ENCODE measurements at places on chromosomes 2 and 18. TPM values are rescaled to one million over a fixed set of nuclear protein-coding genes. Genes with fewer than 3 reads are reported as not detected.

DNA sequence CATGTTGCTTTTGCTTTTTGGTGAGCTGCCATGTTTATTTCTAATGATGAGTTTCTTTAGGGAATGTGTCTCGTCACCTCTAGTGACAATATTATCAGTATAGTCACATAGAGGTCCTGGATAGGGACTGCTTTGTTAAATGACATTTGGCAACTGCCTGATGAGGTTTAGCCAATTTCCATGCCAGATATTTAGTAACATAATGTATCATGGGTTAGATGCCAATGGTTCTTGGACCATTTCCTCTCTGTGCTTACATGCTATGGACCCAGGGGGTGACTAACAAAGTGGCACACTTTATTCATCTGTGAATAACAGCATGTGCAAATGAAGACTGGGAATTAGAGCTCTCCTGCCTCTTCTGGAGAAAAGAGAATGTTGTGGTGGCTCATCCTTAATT is 56.2 kb upstream of the RAB27B start:
- DNase-seq = no peak

DNA sequence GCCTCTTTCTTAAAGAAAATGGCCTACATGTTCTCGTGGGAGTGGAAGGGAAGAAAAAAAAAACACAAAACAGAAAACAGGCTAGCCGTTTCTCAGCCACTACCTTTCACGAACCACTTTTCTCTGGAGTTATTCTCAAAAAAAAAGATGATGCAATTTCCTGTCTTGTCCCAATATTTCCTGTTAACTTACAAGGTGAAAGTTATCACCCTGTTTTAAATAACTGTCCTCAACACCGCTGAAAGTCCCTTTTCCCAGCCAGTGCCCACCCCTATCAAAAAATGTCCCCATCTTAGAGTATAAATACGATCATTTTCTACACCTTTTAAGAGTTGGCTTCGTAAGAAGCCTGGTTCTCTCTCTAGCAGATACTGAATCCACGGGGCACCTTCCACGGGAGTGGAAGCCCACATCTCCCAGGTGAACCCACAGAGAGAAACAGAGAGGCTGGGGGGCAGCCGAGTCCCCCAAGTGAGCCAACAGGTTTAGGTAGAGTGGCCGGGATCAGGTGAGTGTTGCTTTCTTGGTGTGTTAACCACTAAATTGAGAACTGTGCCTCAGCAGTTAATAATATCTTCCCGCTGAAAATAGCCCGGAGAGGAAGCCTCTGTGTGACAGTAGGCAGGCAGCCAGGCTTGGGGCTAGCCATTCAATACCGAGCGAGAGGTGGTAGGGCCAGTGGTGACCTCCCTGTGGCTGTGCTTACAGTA is 15.9 kb downstream of the SMAD7 start:
- peak; percentile 56 for DNase-seq

DNA sequence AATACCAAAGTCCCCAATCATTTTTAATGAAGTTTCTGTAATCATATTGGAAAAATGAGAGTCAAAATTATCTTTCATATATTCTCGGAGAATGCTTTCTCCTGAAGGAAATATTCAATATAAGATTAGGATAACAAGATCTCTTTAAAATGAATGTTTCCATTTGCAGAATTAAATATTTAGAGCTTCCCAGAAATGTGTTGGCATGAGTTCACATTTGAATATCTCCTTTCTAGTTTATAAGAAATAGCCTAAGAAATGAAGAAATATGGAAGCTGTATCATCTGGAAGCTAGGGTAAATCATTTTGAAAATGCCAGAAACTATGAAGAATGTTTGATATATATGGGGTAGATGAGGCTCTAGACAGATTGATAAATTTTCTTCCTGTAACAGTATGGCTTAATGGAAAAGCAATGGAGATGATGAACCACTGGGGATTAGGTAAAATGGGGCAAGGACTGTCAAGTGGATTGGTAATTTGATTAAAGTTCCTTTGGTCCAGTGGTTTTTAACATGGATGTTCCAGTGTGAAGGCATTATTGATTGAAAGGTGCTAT is 184.6 kb upstream of the ZNF804A start:
- DNase-seq = no peak

- DNase-seq = no peak
These were observed 377.8 kb upstream of the SMIM21 start for GRCh38 chr18:75805265-75805664.

DNA sequence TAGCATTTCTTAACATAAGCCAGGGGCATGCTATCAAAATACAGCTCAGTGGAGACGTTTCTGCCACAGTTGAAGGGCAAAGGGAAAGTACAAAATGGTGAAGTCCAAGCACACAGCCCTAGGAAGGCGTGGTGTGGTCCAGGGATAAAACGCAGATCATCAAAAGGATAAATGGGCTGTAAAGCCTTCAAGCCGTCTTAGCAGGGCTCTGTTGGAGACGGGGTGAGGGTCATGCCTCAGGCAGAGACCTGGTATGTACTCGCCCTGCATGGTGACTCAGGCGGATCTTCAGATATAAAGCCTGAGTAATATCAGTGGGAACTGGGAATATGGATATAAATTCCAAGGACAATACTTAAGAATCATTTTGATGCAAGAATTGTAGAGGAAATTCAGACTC is 61.2 kb downstream of the NGEF start:
- no peak for DNase-seq

- DNase-seq = no peak
These were observed 31.3 kb downstream of the CD226 start for GRCh38 chr18:69916412-69916811.

DNA sequence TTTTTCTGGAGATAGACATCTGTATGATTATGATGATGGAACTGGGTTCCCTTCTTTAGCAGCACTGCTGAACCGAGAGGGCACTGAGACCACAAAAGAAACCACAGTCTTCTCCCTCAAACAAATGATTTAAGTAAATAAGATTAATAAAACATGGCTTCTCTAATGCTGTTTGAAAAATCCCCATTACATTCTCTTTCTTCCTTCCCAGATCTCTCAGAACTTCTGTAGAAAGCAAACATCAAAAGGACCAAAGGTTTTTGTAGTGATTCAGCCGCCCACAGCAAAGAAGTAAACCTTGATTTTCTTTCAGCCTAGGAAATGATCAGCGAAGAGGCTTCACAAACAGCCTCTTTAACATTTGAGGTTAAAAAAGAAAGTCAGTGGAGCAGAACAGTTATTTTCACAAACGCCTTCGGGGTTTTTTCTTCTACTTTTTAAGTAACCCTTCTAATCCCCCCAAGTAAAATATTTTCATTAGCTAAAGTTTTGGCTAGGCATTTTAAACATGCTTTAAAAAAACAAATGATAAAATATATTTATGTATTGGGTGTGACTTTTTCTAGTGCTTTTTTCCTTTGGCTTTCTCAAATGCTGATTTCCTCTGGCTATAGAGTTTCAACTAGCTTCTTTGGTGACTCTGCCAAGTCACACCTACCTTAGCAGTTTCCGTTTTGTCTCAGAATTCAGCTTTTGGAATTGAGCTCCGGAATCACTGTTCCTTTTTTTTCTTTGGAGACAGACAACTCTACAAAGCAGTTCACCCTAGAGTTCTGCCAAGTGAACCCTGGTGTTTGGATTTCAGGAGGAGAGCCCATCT is 89.6 kb downstream of the UPP2 start:
- no peak for DNase-seq

GRCh38 chr2:38246105-38246504 is 131.0 kb downstream of the ATL2 start:
- DNase-seq = no peak

DNA sequence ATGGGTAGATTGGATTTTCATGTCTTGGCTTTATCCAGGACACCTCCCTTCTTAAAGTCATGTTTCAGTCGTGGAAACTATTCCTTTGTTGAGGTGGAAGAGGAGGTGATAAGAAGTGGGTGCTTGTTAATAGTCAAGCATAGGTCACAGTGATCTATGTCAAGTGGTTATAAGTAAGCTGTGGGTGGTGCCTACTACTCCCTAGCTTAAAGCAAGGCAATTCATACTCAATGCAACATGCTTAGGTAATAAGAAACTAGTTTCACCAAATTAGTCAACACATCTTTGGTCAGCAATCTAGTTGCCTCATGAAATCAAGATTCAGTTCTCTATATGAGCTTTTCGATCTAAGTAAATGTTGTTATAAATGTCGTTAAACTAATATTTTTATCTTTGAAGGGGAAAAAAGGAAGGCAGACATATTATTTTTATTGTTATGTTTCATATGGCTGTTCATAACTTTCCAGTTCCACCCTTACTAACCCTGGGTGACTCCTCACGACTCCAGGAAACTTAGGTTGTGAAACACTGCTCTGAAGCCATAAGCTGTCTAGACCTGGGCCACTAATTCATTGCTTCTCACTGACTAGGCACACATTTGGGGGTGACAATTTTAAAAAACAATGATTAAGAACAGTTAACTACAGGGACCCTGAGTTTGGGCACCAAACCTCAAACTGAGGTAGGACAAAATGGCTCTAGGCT is 5.8 kb upstream of the ABCB11 start:
- no peak for DNase-seq

GRCh38 chr2:163771596-163771995 is 35.8 kb upstream of the FIGN start:
- DNase-seq = no peak

DNA sequence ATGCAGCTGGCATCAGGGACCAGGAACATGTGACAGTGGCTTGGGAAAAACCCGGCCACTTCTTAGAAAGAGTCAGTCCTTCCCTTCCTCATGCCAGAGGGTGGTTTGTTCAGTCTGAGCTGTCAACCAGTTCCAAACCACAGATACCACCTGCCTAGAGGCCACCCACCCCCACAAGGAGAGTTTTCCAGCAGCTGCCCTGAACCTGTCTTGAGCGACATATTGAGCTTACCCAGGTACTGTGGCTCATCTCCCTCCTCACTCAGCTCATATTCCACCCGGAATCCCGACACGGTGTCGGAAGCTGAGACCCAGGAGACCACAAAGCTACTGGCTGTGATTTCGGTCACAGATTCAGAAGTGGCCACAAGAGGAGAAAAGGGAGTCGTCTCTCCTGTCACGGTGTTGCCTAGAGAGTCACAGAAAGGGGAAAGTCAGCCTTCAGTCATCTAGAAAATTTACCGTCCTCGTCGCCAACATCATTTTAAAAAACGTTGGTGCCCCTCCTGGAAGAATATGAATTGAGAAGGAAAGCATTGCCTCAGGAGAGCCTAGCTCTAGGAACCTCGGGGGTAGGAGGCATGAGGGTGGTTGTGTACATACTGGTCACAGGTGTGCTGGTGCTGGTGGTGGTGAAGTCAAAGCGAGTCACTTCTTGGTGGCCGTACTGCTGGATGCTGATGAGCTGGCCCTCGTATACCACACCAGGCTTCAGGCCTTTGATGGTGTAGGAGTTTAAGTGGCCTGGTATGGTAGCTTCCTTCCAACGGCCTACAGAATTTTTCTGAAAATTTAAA is 26.3 kb downstream of the FN1 start:
- no peak for DNase-seq

CD8B2 gene
- 1.0 TPM for total RNA-seq

REEP1 gene
- 0.10 TPM for total RNA-seq

KIF5C gene
- total RNA-seq = 1.8 TPM

IL1RL1 gene
- 0.49 TPM for total RNA-seq

KRCC1 gene
- 9.0 TPM for total RNA-seq

UGT1A6 gene
- not detected for total RNA-seq

All from natural killer cell (primary cell).